ENCODE measurements at places on chromosomes 16 and 17. TPM values are rescaled to one million over a fixed set of nuclear protein-coding genes. Genes with fewer than 3 reads are reported as not detected.
A peak's percentile ranks its signal among the peaks of the same experiment; 100 is the strongest.

- DNase-seq, result no peak
- H3K4me3 ChIP-seq, result no peak overlapping the region
- H3K27ac ChIP-seq, result no peak overlapping the region
- peaks cover 8% of the 10 kb centered on the region for H3K36me3 ChIP-seq
Measured at GRCh38 chr17:59650642-59651041, 30.9 kb downstream of the CLTC start.

DNA sequence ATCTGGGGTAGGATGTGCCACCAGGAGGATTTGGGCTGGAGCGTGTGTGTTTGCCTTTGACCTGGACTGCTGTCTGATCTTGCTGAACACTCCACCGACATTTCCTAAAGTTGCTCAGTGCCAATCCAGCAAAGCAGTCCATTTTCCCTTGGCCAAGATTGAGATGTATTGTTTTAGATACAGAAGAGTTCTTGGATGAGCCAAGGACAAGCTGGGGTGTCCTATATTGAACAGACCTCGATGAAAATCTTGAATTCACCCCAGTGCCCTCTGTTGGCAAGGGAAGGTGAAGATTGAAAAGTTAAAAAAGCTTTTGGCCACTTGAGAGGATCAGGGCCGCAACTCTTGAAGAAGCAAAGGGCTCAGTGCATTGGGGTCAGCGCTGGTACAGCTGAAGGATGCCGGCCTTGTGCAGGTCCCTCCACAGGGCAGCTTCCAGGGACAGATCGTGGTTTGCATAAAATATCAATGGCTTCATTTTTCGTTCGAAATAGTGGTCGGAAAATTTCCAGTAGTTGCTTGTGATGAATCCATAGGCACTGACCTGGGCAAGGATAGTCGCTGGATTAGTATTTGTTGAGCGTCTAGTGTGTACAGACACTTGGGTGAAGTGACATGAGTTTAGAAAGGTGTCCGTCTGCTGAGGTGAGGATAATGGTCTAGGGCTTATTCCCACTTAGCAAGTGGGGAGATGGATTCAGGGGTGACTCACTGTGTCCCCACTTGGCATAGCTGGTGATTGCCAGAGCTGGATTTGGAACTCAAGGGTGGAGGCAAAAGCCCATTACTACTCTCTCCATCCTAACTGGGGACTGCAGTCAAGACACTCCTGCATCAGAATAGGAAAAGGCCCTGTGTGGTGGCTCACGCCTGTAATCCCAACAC is 19.7 kb downstream of the ST6GALNAC2 start:
- H3K27ac ChIP-seq, result no peak overlapping the region
- peaks cover 4% of the 10 kb centered on the region for H3K4me1 ChIP-seq
- peaks cover 5% of the 10 kb centered on the region for H3K36me3 ChIP-seq
- no peak for DNase-seq
- no peak overlapping the region for H3K4me3 ChIP-seq

DNA sequence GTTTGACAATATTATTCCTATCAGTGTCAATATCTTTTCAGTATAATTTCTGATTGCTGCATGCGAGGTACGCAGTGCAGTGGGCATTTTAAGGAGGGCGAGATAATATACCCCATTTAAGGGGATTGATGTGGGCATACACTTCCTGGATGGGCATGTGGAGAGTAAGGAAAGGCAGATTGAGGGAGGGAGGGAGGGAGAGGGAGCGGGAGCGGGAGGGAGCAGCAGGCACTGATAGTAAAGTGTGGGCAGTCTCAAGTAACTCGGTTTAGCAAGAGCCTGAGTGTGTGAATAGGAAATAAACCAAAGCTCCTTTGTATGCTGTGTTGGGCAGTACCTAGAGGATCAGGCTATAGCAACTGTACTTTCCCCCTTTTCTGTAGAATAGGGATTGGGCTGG is 5.1 kb downstream of the BPTF start:
- H3K27ac ChIP-seq, result no peak overlapping the region
- no peaks in the 10 kb centered on the region for H3K36me3 ChIP-seq
- no peak overlapping the region for H3K4me3 ChIP-seq
- peaks cover 43% of the 10 kb centered on the region for H3K4me1 ChIP-seq
- DNase-seq, result no peak

DNA sequence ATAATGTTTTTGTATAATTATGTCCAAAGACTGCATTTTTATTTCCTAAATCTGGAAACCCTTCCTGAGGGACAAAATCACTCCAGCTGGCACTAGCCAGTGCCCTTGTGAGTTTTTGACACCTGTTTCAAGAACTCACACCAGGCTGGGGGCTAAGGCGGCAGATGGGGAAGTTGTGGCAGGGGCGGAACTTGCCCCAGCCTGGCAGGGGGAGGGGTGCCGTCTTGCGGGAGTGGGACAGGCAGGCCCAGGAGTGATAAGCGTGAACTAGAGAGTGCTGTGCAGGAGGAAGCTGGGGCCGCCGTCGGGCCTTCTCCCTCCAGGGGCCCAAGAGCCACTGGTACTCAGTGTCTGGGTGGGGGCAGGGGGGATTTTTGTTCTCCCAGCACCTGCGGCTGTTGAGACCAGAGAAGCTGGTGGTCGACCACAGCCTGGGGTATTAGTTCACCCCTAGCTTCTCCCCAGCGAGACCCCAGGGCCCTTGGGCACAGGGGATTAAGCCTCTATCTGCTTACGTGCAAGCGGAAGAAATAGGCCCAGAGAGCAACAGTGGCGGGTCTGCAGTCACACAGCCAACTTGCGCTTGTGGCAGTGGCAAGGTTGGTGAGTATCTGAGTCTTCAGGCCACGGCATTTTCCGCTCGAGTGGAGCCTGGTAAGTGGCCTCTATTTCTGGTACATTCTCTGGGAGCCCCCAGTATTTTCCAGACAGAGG is 40.2 kb upstream of the PLCG2 start:
- no peaks in the 10 kb centered on the region for H3K4me1 ChIP-seq
- no peak overlapping the region for H3K27ac ChIP-seq
- no peak overlapping the region for H3K4me3 ChIP-seq
- no peaks in the 10 kb centered on the region for H3K36me3 ChIP-seq

DNA sequence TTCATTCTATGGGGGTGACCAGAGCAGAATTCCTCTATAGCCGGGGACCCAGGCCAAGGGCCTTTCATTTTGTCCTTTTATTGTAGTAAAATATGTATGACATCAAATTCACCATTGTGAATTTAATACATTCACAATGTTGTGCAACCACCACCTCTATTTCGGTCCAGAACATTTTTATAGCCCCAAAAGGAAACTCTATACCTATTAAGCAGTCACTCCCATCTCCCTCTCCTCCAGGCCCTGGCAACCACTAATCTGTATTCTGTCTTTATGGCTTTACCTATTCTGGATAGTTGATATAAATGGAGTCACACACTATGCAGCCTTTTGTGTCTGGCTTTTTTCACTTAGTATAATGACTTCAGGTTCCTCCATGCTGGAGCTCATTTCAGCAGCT is 9.7 kb upstream of the TNS4 start:
- DNase-seq, result no peak
- peaks cover 18% of the 10 kb centered on the region for H3K4me1 ChIP-seq
- no peaks in the 10 kb centered on the region for H3K27me3 ChIP-seq
- no peak overlapping the region for H3K27ac ChIP-seq
- H3K4me3 ChIP-seq, result no peak overlapping the region

CEP295NL gene
- total RNA-seq, result not detected

DNA sequence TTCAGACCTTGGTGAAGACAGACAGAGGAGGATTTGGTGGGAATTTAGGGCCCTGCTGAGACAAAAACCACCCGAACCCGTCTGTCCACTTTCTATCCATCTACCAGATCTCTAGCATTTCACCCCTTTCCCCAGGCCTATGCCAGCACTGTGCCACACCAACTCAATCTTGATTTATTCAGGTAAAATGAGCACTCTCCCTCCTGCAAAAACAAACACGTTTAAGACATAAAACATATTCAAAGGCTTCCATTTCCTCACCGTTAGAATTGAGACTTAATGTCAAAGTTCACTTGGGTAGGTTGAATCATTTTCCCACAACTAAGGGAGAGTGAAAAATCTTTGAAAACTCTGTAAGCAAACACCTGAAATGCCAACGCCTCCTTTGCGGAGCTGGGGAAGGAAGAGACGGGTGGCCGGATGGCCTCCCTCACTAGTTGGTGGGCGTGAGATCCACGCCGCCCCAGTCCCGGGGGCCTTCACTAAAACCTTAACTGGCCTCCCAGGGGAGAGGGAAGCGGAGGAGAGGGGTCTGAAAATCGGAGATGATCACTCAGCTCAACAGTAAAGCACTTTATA is 862 bp downstream of the DCAKD start:
- H3K27me3 ChIP-seq, result no peaks in the 10 kb centered on the region
- H3K4me3 ChIP-seq, result peak overlapping the region; percentile 61
- H3K4me1 ChIP-seq, result peaks cover 19% of the 10 kb centered on the region
- H3K27ac ChIP-seq, result peak overlapping the region; percentile 91

- H3K27ac ChIP-seq, result no peak overlapping the region
- no peak overlapping the region for H3K4me3 ChIP-seq
- H3K36me3 ChIP-seq, result no peaks in the 10 kb centered on the region
- DNase-seq, result no peak
- H3K4me1 ChIP-seq, result no peaks in the 10 kb centered on the region
- no peaks in the 10 kb centered on the region for H3K27me3 ChIP-seq
Measured at GRCh38 chr16:10895053-10895946, 18.3 kb downstream of the CIITA start.

GRCh38 chr16:21028728-21029127 is 121.9 kb downstream of the DNAH3 start:
- no peak for DNase-seq
- H3K4me1 ChIP-seq, result no peaks in the 10 kb centered on the region
- no peaks in the 10 kb centered on the region for H3K27me3 ChIP-seq
- H3K4me3 ChIP-seq, result no peak overlapping the region
- no peak overlapping the region for H3K27ac ChIP-seq

ARHGDIG gene
- total RNA-seq, result not detected

DNA sequence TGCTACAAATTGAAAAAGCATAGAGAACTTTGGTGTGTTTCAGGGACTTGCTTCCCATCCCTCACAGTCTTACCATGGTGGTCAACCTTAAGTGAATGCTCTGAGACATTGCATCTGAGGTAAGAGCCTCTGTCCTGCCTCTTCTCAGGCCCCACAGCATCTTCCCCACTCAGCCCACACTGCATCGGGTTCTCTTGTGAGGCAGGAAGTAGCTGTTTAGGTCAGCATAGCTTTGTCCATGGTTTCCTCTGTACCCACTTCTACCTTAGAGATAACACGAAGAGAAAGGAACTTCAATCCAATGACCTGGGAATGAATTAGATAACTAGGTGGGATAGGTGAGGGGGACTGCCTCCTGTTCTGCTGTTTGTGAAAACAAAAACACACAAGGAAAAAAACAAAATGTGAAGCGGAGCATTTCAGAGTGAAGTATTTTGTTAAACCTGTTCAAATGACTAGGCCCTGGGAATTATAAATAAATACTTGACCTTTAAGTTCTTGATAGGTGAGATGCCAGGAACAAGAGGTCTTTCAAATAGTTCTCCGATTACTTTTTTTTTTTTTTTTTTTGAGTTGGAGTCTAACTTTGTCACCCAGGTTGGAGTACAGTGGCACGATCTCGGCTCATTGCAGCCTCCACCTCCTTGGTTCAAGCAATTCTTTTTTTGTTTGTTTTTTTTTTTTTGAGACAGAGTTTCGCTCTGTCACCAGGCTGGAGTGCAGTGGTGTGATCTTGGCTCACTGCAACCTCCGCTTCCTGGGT is 17.7 kb downstream of the SOCS7 start:
- H3K27me3 ChIP-seq, result no peaks in the 10 kb centered on the region
- no peak for DNase-seq
- no peak overlapping the region for H3K4me3 ChIP-seq
- no peaks in the 10 kb centered on the region for H3K4me1 ChIP-seq

DNA sequence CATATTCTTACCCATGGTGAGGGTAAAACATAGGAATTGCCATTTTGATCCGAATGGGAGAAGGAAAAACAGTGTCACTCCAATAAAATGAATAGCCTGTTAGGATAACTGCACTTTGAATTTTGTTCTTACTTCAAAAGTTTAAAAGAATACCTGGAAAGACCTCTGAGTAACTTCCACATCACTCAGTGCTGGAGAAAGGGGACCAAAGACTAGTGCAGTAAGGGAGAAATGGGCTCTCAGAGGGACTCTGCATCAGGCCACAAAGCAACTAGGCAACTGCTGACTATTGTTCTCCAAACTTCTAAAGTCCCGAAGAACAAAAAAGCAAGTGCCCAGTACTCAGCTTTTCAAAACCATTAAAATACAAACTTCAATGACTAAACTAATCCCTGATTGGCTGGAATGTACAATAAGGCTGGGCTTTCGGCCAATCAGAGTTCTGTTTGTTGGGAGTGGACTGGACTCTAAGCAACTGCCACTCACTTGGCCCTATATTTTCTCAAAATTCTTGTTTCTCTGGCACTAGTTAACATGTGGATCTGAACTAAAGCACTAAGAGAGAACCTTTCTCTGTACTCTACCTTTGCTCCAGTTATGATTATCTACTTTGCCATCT is 6.2 kb downstream of the DNAJC7 start:
- H3K27ac ChIP-seq, result no peak overlapping the region
- DNase-seq, result no peak
- H3K4me3 ChIP-seq, result no peak overlapping the region
- H3K27me3 ChIP-seq, result no peaks in the 10 kb centered on the region

GRCh38 chr16:23317751-23318150 is 15.6 kb downstream of the SCNN1B start:
- no peak for DNase-seq
- H3K4me3 ChIP-seq, result no peak overlapping the region
- H3K27ac ChIP-seq, result no peak overlapping the region

GRCh38 chr16:65601781-65602180 is 479.9 kb upstream of the CDH11 start:
- no peak overlapping the region for H3K27ac ChIP-seq
- H3K27me3 ChIP-seq, result no peaks in the 10 kb centered on the region
- no peaks in the 10 kb centered on the region for H3K36me3 ChIP-seq
- no peaks in the 10 kb centered on the region for H3K4me1 ChIP-seq
- H3K4me3 ChIP-seq, result no peak overlapping the region
- no peak for DNase-seq

DNA sequence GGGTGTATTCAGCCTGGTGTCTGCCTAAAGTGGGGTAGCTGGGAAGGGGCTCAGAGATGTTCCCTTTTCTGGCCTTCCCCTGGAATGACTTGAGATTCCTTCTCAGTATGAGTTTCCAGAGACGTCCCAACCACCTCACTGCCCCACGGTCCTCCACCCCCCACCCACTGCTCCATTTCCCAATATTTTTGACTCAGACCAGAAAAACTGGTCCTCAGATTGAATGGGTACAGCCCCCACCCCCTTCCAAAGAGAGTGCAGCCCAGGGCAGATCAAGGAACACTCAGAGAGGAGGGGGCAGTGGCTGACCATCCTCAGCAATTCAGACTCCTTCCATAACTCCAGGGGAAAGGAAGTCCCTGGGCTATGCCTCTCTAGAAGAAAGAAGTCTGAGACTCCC is 3.2 kb downstream of the ACLY start:
- no peak overlapping the region for H3K27ac ChIP-seq
- peaks cover 7% of the 10 kb centered on the region for H3K36me3 ChIP-seq
- peaks cover 14% of the 10 kb centered on the region for H3K4me1 ChIP-seq
- no peak for DNase-seq
- H3K27me3 ChIP-seq, result no peaks in the 10 kb centered on the region

LGALS9B gene
- not detected for total RNA-seq

CACNG5 gene
- total RNA-seq, result not detected

DNA sequence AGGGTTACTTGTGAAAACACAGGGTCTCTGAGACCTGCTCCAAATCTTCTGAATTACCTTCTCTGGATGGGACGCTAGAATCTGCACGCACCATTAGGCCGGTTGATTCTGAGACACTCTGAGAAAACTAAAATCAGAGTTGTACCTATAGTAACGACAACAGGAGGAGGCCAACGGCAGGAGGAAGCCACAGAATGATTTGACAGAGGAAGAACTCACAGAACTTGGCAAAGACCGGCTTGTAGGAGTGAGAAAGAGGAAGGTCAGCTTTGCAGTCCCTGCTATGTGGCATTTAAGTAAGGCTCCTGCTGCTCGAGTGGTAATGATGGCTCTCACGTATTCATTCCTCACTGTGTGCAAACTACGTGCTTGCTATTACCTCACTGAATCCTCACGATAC is 483.0 kb downstream of the TMEM114 start:
- no peak for DNase-seq
- no peak overlapping the region for H3K4me3 ChIP-seq
- H3K36me3 ChIP-seq, result no peaks in the 10 kb centered on the region
- no peaks in the 10 kb centered on the region for H3K4me1 ChIP-seq
